Stimulated activated CD8-positive, alpha-beta memory T cell treated with anti-CD3 and anti-CD28 coated beads, Interleukin-7, amount 100 ng/mL, for 1 hour (primary cell): ENCODE measurements at places on chromosomes 1 and 21.
A peak's percentile ranks its signal among the peaks of the same experiment; 100 is the strongest.

- DNase-seq: no peak
Measured at GRCh38 chr1:232767305-232768074, 37.7 kb upstream of the MAP10 start.

GRCh38 chr21:46116189-46116775 lies 18.4 kb downstream of the COL6A2 start:
- DNase-seq: no peak

DNA sequence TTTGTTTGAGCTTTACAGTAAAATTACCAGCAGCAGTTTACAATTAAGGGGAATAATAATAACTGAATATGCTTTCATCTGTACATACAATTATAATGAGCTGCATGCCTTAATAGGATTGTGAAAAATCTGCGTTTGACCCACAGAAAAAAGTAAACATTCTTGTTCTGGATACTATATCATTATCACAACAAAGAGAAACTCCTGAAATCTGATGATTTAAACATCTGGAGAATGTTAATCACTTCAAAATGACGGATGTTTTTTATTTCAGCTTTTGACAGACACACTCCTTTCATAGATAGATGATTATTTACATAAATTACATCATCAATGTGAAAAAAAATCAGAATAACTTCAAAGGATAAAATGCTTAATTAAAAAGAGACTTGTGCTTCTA lies 58.5 kb downstream of the TYW3 start:
- DNase-seq: no peak

DNA sequence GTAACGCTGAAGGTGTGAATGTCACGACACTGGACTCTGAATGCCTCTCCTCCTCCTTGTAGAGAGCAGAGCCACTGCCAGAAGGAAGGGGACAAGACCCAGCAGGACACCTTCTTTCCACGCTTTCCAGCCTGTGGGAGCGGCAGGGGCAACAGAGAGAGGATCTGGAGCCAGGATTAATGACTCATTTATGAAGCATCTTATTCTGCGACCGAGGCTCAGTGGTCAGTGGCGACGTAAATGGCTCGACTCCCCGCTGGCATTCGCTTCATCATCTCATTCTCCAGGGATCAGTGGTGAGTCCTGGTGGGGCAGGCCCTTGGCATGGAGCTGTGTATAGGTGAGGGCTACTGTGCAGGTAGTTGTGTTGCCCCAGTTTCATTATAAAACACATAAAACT lies 4.6 kb downstream of the SLC37A1 start:
- no peak for DNase-seq

DNA sequence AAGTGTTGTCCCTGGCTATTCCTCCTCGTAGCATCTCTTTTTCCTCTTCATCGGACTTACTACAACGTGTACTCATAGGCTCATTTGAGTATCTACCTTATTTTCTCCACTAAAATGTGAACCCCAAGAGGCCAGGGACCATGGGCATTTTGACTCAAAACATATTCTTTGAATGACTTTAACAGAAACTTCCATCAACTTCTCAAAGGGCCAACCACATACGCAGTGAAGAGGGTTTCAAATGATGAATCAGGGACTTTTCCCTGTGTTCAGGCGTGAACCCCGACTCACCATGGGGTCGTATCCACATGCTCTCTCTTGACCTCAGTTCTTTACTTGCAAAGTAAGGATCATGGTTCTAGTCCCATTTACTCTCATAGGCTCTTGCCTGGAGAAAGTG lies 20.2 kb upstream of the GPR137B start:
- no peak for DNase-seq

DNA sequence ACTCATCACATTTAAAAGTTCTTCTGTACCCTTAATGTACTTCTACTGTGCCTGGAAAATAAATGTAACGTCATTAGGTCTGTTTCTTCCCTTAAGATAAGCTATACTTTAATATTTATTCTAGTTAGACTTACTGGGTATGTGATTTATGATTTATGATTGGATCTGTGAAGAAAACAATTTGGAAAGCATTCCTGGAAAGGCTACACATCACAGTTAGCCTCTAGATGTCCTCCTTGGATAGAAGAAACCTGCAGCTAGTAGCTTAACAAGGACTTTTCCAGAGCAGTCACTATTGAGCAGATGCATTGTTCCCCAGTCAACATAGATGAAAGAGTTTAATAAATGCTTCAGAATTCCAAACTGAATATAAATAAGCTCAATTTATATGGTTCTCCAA lies 22.2 kb upstream of the ABL2 start:
- no peak for DNase-seq

DNA sequence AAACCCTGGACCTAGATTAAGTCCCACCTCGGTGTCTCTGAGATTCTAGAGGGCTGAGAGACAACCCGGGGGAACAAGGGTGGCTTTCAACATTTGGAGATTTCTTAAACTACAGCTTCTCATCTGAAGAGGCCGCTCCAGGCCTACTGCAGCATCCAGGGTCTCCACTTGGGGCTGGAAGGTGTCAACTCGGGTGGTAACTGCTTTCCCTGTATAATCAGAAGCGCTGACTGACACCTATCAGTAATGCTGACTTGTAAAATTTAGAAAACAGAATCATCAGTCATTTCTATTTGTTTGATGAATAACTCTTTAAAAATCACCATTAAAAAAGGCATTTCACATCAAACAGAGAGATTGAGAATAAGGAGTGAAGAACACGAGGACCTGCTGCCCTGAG lies 226.0 kb downstream of the PBX1 start:
- no peak for DNase-seq

- no peak for DNase-seq
Measured at GRCh38 chr1:151707541-151708065, 9.0 kb downstream of the CELF3 start.

DNA sequence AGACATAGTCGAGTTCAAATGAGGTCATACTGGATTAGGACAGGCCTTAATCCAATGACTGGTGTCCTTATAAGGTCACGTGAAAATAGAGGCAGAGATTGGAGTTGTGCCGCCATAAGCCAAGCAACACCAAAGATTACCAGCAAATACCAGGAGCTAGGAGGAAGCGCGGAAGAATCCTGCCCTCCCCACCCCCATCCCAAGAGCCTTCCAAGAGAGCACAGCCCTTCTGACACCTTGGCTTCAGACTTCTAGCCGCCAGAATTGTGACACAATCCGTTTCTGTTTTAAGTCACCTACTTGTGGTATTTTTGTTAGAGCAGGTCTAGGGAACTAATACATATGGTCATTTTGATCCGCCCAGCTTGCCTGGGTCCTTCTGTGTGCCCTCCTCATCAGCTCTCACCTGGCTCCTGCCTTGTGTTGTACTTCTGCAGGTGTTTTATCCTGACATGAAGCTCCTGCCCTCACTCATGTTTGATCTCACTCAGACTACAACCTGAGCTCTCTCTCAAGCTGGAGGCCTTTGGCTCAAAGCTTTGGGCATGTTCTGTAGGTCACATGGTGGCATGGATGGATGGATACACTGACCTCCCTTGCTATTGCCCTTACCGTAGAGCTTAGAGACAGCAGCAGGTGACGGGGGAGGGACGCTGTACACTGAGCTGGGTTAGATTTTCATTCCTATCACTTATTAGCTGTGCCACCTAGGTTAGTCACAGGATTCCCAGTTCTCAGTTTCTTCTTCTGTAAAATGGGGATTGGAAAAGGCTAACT lies 10.7 kb upstream of the NUAK2 start:
- DNase-seq: no peak

GRCh38 chr1:41504114-41505035 lies 19.9 kb upstream of the EDN2 start:
- DNase-seq: no peak

DNA sequence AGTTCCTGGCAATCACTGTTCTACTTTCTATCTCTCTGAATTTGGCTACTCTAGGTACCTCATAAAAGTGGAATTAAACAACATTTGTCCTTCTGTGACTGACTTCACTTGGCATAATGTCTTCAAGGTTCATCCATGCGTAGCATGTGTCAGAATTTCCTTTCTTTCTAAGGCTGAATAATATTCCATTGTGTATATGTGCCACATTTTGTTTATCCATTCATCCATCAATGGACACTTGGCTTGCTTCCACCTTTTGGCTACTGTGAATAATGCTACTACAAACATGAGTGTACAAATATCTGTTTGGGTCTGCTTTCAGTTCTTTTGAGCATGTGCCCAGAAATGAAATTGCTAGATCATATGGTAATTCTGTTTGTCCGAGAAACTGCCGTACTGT lies 14.7 kb downstream of the CACHD1 start:
- no peak for DNase-seq

GRCh38 chr1:47230692-47231300 lies 1.2 kb downstream of the TAL1 start:
- DNase-seq: no peak

- DNase-seq: no peak
Measured at GRCh38 chr1:35278886-35279554, 10.5 kb downstream of the ZMYM4 start.

GRCh38 chr21:33433001-33433400 lies 29.8 kb downstream of the IFNGR2 start:
- DNase-seq: no peak

- DNase-seq: no peak
Measured at GRCh38 chr1:10361515-10361914, 37.3 kb upstream of the PGD start.

DNA sequence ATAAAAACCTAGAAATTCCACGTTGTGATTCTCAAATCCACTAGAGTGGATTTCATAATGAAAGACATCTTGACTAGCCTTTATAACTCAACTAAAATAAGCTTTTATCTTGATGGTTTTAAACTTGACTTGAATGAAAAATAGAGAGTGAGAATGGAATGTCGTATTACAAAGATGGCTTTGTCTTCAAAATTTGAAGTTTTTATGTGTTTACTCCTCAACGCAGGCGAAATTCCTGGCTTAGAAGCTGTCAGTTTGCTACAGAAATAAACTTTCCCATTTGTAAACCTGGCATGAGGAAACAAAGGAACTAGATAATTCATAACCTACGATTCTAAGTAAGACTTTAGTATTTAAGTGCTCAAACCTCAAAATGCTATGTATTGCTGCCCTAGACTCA lies 90.0 kb upstream of the KRTAP19-8 start:
- no peak for DNase-seq

GRCh38 chr1:31987135-31987619 lies 26.5 kb upstream of the KHDRBS1 start:
- no peak for DNase-seq

DNA sequence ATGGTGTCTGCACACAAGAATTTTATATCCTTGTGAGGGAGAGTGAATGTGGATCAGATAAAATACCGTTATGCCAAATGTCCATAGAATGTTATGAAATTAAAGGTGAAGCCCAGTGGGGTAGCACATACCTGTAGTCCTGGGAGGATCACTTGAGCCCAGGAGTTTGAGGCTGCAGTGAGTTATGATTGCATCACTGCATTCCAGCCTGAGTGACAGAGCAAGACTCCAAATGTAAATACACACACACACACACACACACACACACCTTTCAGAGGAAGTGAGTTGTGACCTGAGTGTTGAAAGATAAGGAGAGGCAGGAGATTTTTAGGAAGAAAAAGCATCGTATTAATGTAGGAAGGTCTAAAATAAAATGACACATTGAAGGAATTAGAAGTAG lies 28.1 kb upstream of the ZYG11A start:
- no peak for DNase-seq

DNA sequence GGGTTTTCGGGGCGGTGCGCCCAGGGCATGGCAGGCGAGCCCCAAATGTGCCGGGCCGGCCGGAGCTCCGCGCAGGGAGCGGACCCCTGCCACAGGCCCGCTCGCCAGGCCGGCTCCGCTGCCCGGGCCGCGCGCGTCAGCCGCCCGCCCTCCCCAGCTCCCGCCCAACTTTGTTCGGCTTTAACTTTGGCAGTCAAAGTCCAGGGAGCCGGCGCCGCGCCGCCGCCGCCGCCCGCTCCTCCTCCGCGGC lies 488 bp downstream of the SLC35D1 start:
- peak; percentile 2 for DNase-seq

GRCh38 chr21:42145569-42146272 lies 73.2 kb upstream of the ABCG1 start:
- peak; percentile 35 for DNase-seq

GRCh38 chr1:54488065-54488750 lies 59.8 kb upstream of the ACOT11 start:
- DNase-seq: peak; percentile 57

DNA sequence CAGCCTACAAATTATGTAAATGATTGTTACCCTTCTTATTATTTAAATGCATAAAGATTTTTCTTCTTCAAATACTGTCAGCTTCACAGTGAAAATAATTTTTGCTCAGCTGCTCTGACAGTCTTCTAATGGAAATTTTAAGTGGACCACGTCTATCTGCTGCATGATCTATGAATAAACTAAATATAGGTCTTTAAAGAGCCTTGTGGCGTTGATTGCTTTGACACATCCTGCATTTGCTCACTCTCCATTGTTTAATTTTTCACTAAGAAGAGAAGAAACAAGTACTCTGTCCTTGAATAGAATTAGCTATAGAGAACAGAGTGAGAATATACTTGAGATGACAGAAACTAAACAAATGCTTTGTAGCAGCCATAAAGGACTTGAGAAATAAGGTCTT lies 826.1 kb downstream of the MRPL39 start:
- DNase-seq: no peak

DNA sequence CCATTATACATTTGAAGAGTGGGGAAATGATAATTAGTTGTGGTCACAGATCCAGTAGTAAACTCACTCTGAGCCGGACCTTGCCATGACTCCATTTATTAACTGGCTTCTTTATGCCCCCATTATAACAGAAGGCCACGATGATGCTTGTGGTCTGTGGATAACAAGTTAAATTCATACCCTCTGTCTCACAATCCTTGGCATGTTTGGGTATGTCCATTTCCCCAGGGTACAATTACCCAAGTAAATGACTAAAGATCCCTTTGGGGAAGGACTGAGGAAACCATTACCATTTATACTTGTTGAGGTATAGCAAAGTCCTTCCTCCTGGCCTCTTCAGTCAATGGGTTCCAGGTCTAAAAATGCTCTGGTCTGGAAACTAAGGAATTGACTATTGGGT lies 7.3 kb upstream of the USP1 start:
- DNase-seq: no peak
